ENCODE measurements at places on chromosomes 12 and 14. TPM values are rescaled to one million over a fixed set of nuclear protein-coding genes. Genes with fewer than 3 reads are reported as not detected.

Gene DNM1L
- 78.5 TPM for total RNA-seq

Gene SH2B3
- 49.1 TPM for total RNA-seq

Gene HRK
- total RNA-seq: 0.17 TPM

Gene IFT43
- total RNA-seq: 40.6 TPM

Gene PCBP2
- 502 TPM for total RNA-seq

Gene FBXW8
- total RNA-seq: 20.9 TPM

All from smooth muscle cell of trachea (primary cell).